CD4-positive, alpha-beta T cell (primary cell): ENCODE measurements at places on chromosomes 1 and 21.

DNA sequence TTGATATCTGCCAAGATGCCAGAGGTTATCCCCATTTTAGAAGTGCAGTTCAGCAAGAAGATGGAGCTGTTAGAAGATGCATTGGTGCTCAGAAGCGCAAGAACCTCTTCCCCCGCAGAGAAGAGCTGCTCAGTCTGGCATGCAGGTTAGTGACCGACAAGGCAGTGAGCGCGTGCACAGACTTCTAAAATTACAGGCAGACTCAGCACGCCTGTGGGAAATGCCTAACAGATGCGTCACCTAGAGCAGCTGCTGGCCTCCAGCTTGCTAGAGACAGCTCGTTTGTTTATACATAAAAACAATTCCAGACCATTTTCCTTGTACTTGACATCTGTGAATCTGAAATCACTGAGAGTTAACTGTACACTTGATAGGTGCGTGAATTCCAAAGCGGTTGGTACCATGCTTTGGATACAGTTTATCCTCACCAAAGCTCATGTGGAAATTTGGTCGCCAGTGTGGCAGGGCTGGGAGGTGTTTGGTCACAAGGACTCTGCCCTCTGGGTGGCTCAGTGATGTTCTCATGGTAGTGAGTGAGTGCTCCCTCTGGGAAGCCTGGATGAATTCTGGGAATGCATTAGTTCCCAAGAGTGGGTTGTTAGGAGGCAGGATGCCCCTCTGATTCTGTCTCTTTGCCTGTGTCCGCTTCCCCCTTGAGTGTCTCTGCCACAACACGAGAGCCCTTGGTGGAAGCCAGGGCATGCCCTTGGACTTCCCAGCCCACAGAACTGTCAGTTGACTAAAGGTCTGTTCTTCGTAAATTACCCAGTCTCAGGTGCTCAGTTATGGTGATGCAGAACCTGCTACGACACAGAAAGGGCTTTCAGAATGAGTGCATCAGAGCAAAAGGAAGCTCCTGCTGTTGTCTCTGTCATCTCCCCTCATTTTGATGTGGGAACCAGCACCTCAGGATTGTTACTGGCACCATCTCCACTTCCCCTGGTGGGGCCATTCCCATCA is 24.4 kb downstream of the SNAP47 start:
- DNase-seq, result no peak

GRCh38 chr1:111361761-111362160 is 65.8 kb downstream of the OVGP1 start:
- no peak for DNase-seq

DNA sequence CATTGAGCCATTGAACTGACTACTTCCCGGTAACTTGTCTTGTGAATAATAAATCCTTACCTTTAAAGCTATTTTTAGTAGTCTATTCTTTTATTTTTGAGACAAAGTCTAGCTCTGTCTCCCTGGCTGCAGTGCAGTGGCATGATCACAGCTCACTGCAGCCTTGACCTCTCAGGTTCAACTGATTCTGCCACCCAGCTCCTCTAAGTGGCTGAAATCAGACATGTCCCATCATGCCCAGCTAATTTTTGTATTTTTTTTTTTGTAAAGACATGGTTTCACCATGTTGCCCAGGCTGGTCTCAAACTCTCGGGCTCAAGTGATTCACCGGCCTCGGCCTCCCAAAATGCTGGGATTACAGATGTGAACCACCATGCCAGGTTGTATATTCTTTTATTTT is 59.3 kb upstream of the PTGS2 start:
- DNase-seq, result no peak

- no peak for DNase-seq
These were observed 2.6 kb upstream of the SYTL1 start for GRCh38 chr1:27339213-27339612.
